ENCODE measurements at places on chromosomes 11 and 22. TPM values are rescaled to one million over a fixed set of nuclear protein-coding genes. Genes with fewer than 3 reads are reported as not detected.

DNA sequence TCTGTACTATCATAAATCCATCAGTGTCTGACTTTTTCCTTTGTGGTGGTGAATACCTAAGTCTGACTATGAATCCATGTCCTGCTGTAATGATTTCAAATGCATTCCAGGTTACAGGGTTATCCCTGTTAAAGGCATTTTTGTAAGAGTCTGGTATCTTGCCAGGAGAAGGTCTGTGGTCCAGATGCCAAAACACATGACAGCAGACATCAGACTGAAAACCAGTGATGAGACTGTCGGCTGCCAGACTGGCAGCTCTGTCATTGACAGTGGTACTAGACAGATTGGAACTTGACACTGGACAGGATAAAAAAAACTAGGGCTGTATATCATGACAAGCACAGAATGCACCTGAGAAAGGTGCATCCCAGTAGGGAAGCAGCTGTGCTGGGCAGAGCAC is 301.8 kb upstream of the FAT3 start:
- no peak for DNase-seq

- DNase-seq, result no peak
Measured at GRCh38 chr11:8793114-8793777, 110.7 kb downstream of the RPL27A start.

DNA sequence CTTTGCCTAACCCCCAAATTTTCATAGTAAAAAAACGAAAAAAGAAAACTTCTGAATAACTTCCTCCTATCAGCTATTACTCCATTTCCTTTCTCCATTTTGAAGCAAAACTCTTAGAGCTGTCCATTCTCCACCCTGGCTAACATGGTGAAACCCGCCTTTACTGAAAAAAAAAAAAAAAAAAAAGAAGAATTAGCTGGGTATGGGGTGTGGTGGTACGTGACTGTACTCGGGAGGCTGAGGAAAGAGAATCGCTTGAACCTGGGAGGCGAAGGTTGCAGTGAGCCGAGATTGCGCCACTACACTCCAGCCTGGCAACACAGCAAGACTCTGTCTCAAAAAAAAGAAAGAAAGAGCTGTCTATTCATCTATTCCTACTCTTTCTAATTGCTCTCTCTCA is 11.3 kb upstream of the NXF1 start:
- no peak for DNase-seq

GRCh38 chr22:25122136-25122764 is 77.4 kb upstream of the CRYBB3 start:
- no peak for DNase-seq

DNA sequence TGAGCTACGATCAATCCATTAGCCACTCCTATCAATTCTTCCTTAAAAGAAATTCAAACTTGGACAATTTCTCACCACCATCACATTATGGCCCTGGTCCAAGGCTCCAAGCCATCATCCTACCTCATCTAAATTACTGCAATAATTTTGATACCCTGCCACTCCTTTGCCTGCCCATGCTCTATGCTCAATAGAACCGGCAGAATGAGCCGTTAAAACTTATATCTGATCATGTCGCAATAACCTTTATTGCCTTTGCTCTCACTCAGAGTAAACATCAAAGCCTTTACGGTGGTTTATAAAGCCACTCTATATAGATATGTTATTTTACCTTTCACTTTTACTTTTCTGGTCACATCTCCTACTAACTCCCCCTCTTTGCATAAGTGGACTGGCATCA is 2392.1 kb upstream of the RAG2 start:
- no peak for DNase-seq

GRCh38 chr22:48318575-48319320 is 1508.9 kb downstream of the BRD1 start:
- no peak for DNase-seq

GRCh38 chr22:38403812-38404211 is 51.2 kb downstream of the KCNJ4 start:
- no peak for DNase-seq

- DNase-seq, result no peak
Measured at GRCh38 chr11:16791191-16791961, 52.9 kb downstream of the C11orf58 start.

- no peak for DNase-seq
Measured at GRCh38 chr11:34150494-34151151, 45.2 kb downstream of the NAT10 start.

DNA sequence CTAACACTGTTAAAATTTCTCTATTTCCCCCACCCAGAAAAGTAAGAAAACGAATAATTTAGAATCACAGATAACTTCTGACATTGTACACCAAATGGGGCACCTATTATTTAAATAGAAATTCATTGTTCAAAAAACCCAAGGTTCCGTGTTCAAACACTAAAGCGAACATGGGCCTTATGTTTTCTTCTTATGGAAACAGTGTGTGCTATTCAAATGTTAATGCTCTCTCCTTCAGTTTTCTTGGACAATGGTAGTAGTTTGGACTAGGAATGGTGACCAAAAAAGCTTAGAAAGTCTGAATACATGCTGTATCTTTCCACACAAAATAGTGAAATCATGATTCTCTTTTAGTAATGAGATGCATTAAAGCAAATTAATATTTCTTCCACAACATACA is 33.7 kb downstream of the VSIG10L2 start:
- DNase-seq, result no peak

DNA sequence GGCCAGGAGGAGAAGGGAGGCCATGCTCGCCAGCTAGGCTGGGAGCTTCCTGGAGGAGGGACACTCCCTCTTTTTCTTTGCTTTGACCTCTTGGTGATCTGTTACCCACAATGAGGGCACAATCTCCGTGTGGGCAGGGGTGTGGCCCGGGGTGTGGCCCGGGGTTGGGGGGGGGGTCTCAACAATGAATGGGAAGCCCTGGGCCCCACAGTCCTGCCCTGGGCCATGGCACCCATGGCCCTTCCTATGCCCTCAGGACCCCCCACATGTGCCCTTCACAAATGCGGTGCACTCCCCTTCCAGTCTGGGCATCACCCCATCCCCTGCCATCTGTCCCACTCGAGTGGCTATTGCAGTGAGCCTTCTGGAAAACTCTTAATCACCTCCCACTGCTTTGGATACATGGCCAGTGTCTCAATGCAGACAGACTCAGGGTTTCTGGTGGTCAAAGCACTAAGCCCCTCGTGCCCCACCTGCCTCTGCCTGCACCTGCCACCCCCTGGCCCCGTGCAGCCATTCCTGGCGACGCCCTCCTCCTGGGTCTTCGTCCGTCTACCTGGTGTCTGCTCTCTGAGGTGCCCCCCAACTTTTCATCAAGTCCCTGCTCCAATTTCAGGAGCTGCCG is 611.3 kb downstream of the TBC1D22A start:
- no peak for DNase-seq

DNA sequence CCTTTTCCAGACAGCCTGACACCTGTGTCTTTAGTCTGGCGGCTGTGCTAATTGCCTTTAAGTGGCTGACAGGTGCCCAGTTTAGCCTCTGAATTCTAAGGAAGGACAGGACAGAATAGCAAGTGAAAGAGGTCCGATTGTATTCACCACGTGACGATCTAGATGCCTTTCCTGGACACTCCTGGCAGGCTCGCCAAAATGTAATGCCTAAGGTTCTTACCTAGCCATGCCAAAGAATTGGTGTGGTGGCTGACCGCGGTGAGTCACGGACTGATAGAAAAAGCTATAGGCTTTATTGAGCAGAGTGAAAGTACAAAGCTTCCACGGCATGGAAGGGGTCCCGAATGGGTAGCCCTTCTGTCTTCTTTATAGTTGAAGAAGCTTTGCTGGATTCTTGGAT is 26.7 kb downstream of the ANKRD42 start:
- no peak for DNase-seq

Gene TRIM51
- total RNA-seq, result not detected

Gene TMEM86A
- total RNA-seq, result 0.52 TPM

Gene RELA
- total RNA-seq, result 69.6 TPM

Gene BAIAP2L2
- total RNA-seq, result 0.20 TPM

Gene FBLN1
- 0.30 TPM for total RNA-seq

Gene FREY1
- 0.60 TPM for total RNA-seq

Measured in activated naive CD8-positive, alpha-beta T cell treated with anti-CD3 and anti-CD28 coated beads for 36 hours (primary cell).